ENCODE measurements at places on chromosomes 4 and X. TPM values are rescaled to one million over a fixed set of nuclear protein-coding genes. Genes with fewer than 3 reads are reported as not detected.
A peak's percentile ranks its signal among the peaks of the same experiment; 100 is the strongest.

OPRPN gene
- polyA plus RNA-seq: not detected

PABPC1L2A gene
- not detected for polyA plus RNA-seq

GRCh38 chr4:180134091-180134866 lies 2108.9 kb upstream of the TENM3 start:
- no peaks in the 10 kb centered on the region for H3K27me3 ChIP-seq
- no peak for DNase-seq
- no peak overlapping the region for H3K27ac ChIP-seq
- H3K36me3 ChIP-seq: no peaks in the 10 kb centered on the region
- peak overlapping the region; percentile 23 for H3K4me3 ChIP-seq

GRCh38 chrX:40152741-40153344 lies 55.1 kb upstream of the BCOR start:
- no peaks in the 10 kb centered on the region for H3K36me3 ChIP-seq
- DNase-seq: peak; percentile 28
- H3K27ac ChIP-seq: peak overlapping the region; percentile 17

Data from CD14-positive monocyte (primary cell).